WERI-Rb-1 (cell line): ENCODE measurements at places on chromosomes 16 and 17.

- DNase-seq, result no peak
Observed at GRCh38 chr16:88905563-88905962, 39.1 kb upstream of the PABPN1L start.

DNA sequence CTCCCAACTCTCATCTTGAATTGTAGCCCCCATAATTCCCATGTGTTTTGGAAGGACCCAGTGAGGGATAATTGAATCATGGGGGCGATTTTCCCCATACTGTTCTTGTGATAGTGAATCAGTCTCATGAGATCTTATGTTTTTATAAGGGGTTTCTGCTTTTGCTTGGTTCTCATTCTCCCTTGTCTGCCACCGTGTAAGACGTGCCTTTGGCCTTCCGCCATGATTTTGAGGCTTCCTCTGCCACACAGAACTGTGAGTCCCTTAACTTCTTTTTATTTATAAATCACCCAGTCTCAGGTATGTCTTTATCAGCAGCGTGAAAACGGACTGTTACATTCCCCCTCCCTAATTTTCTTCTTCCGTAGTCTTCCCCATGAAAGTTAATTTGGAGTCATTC lies 124.0 kb downstream of the ABCA8 start:
- DNase-seq, result no peak

DNA sequence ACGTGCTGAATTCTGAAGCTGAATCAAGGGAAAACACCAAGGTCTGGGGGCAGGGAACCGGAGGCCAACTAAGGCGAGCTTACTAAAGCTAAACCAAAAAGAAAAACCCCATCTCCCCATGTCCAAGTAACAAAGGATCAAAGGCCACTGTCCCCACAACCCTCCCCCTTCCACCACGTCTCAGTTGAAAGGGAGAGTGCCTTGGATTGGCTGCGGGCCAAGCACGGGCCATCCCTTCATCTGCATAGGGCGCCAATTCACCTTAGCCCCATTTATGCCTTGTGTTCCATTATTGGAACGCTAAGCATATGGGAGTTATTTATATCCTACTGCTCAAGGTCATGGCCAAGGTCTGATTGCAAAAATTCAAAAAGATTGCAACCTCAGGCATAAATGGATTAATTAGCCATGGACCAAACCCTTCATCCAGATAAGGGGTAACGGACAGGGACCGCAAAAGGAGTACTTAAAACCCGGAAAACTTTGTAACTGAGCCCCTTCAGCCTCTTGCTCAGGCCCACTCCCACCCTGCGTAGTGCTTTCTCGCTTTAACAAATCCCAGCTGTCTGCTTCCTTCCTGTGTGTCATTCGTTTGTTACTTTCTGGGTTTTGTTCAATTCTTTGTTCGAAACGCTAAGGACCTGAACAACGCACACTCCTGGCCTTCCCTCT lies 740 bp upstream of the ATP6V0D1 start:
- peak; percentile 53 for DNase-seq

GRCh38 chr17:4901648-4902344 lies 1.1 kb downstream of the CHRNE start:
- DNase-seq, result no peak

- no peak for DNase-seq
Observed at GRCh38 chr17:902463-902862, 77.1 kb downstream of the NXN start.

DNA sequence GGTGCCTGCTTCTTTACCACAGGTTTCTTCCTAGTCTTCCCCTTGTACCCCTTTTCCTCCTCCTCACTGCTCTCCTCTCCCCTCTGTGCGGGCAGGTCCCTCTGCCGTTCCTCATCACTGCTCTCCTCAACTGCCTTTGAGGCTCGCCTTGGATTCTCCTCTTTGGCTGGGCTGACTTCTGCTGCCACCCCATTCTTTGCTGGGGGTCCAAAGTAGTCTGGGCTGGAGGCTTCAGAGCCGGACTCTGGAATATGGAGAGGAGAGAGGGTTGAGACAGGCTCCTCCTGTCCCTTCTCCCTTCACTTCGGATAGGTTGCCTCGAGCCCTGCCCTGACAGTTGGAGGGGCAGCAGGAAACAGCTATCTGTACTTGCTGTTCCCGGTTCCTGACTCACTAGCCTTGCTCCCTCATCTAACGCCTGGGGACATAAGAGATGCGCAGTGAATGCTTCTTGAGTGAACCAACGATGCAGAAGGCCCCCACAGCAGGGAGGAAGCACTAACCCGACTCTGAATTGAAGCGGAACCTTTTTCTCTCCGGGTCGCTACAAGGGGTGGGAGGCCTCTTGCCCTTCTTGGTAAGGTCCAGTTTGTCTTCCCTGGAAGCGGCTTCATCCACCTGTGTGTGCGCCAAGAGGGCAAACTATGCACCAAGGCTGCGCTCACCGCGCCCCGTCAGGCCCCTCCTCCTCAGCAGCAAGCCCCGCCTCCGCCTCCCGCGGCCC lies 655 bp downstream of the HIRIP3 start:
- DNase-seq, result peak; percentile 81

DNA sequence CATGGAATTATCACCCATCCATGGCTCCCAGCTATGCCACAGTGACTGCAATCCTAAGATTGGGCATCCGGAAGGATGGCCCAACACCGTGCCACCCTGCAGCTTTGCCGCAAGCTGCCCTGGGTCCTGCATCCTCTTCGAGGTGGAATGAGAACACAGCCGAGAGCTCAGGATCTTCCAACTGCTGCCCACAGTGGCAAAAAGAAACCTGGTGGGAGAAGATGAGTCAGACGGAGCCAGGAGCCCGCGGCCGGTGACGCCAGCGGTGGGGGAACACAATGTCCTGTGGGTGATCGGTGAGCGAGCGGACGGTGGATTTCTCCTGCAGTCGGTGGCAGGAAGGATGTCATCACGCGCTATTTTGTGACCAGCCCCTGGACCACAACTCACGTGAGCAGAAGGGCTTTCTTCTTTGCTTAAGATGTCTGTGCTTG lies 20.1 kb downstream of the CD7 start:
- DNase-seq, result no peak

DNA sequence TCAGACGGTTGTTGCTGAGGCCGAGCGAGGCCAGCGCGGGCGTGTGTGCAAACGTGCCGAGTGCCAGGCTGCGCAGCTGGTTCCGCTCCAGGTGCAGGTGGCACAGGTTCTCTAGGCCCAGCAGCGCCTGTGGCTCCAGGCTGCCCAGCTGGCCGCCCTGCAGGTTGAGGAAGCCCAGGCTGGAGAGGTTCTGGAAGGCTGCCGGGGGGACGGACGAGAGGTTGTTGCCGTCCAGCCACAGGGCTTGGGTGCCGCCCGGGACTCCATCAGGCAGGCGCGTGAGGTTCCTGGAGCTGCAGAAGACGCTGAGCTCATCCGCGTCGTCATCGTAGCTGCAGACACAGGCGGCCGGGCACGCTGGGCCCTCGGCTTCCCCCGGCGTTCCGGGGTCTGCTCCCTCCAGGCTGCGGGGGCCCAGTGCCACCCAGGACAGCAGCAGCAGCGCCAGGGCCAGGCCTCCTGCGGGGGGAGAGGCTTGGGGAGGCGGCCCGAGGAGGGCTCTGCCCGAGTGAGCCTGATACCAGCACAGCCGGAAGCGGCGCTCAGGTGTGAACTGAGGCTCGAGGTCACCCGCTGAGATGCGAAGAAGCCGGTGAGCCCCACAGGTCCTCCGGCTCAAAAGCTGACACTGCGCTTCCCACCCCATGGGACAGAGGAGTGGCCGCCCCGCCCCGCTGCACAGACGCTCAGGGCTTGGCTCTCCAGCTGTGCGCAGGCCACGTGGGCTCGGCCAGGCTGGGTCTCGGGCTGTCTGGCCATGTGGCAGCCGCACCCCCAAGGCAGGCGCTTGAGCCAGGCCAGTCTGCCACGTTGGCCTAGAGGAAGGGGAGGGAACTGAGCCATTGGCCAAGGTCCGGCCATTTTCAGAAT lies 1.3 kb downstream of the IGFALS start:
- DNase-seq, result no peak

GRCh38 chr16:57809276-57810196 lies 7.2 kb upstream of the KIFC3 start:
- DNase-seq, result peak; percentile 37

- DNase-seq, result no peak
Observed at GRCh38 chr16:11583889-11584565, 2.7 kb downstream of the LITAF start.

DNA sequence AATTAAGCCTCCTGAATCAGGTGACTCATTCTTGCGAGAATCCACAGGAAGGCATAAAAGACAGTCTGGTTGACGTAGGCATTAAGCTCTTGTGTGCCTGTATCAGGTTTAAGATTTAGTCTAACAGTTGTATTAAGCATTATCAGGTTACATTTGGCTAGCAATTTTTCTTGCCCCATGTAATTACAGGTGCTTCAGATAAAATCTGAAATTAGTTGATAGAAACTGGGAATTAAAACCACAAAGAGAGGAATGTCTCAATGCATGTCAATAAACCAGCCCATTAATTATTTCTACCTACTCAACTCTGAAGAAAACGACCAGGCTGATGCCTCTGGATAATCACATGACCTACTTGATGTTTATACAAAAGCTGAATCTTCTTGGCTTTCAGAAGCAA lies 217.2 kb downstream of the CA10 start:
- DNase-seq, result no peak

DNA sequence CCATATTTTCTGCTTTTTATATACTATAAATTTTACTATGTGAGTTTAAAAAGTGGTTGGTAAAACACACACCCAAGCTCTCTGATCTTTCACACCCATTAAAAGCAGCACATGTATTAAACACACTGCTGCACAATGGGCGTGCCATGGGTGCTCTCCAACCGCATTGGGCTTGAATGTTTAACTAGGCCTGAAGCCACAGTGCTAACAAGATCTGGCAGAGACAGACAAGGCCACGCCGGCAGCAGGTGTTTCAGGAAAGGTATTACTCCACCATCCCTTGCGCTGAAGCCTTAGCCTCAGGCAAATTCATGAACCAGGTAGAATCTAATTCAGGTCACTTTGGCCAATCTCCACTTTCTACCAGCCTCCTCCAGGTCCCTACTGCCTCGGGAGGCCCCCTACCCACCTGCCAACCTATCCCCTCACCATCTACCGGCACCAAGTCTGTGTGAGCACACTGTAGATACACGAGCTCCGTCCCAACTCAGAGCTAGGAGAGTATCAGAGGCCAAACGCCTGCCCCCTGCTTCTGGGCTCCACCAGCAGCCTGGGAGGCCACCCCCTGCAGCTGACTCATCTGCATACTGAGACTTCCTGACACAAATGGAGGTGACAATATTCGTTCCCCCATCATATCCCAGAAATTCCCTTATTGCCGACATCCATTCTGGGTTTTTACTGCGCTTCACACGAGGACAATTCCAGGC lies 95.0 kb downstream of the ADCY9 start:
- DNase-seq, result no peak

DNA sequence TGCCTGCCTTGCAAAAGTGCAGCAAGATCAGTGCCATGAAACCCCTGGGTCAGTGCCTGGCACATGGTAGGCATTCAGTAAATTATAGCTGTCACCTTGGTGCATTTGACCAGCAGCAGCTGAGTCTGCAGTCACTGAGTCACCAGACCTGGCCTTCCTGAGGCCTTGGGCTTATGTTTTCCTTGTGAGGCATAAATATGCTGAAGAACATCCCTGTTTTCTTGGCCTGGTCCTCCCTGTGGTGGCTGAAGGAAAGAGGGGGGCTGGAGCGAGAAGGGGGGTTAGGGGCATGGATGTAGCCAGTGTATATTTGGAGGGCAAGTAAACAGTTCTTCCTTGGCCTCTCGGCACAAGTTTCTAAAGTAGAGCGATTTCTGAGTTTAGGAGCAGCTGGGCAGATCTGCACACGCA lies 26.5 kb downstream of the EPN2 start:
- no peak for DNase-seq

DNA sequence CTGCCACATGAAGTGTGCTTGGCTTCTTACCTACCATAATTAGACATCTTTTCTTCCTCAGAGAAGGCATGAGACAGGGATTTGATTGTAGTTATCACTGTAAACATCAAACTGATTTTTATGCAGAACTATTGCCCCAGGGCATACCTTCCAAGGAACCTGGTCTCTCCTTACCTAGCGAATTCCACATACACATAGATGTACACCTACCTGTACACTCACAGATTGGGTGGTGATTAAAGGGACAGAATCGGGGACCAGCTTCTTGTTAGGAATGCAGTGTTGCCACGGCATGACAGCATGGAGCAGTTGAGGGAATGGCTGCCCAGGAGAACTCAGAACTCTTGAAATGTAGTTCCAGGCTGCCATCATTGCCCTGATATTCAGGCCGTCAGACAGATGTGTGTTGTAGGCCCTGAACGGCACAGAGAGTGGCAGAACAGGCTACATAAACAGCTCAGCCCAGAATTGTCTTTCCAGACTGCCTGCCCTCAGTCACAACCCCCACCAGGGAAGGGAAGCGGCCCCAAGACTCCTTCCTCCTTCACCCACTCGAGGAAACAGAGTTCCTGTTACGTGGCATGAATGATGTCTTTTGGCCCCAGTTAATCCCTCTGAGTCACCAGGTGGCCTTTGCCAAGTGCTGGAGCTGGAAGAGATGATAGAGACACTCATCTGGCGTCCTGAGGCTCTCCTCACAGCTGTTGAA lies 17.8 kb upstream of the NAGLU start:
- peak; percentile 69 for DNase-seq

DNA sequence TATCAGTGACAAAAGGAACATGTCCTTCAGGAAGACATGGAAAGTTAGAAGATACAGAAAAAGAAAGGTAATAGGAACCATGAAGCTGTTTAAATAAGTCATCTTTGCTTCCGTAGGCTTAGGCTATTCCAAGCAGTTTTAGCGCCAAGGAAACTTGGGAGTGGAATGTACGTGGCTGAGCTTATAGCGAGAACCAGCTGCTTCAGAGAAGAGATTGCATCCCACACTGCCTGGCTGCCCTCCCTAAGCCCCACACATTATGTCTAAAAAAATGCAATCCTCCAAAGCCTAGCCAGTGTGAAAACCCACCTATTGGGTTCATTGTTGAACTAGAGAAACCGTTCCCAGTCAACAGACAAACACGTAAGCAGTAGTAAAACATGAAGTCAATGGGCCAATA lies 149.9 kb downstream of the SLC39A11 start:
- DNase-seq, result peak; percentile 85

- no peak for DNase-seq
Observed at GRCh38 chr16:81286190-81286589, 28.6 kb upstream of the GAN start.

DNA sequence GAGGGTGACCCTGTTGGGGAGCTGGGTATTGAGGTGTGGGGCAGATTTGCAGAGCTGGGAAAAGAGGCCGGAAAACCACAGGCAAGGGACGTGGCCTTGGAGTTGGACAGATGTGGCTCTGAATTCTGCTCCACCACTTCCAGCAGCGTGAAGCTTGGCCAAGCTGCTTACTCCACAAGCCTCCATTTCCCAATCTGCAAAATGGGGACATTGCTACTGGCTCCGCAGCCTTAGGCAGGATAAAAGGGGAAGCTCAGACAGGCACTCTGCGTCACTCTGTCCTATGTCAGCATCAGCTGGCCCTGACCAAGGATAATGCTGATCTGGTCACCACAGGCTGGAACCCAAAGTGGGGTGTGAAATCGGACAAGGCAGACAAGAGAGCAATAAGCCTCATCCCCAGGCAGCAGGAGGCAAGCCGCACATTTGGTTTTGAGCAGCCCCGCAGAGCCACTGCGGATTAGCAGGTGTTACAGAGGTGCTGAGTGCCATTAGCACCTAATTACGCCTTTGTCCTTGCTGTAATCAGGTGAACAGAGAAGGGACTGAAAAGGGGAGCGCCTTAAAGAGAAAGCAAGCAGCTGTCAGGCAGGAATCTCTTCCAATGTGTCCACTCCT lies 54.8 kb downstream of the SDK2 start:
- peak; percentile 76 for DNase-seq

GRCh38 chr17:3959295-3959899 lies 4.8 kb downstream of the ATP2A3 start:
- no peak for DNase-seq

- DNase-seq, result no peak
Observed at GRCh38 chr16:29831490-29831889, 11.2 kb downstream of the MVP start.
